ENCODE measurements at places on chromosomes 6 and 20.

- DNase-seq: no peak
Observed at GRCh38 chr6:1039191-1039590, 272.7 kb upstream of the FOXQ1 start.

DNA sequence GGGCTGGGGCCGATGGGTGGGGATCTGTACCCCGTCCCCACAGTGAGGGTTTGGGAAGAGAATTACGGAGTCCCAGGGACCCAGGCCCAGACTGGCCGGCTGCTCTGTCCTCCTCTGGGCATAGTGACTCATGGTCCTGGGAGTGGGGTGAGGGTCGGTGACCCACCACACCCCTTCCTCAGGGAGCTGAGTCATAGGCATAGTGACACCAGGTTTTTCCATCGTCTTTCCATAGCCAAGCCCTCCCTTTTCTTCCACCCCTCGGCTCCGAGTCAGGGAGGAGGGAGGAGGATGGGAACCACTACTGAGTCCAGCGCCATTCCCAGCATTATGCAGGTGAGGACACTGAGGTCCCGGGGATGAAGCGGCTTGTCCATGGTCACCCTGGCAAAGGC is 8.9 kb downstream of the CYP21A2 start:
- no peak for DNase-seq

DNA sequence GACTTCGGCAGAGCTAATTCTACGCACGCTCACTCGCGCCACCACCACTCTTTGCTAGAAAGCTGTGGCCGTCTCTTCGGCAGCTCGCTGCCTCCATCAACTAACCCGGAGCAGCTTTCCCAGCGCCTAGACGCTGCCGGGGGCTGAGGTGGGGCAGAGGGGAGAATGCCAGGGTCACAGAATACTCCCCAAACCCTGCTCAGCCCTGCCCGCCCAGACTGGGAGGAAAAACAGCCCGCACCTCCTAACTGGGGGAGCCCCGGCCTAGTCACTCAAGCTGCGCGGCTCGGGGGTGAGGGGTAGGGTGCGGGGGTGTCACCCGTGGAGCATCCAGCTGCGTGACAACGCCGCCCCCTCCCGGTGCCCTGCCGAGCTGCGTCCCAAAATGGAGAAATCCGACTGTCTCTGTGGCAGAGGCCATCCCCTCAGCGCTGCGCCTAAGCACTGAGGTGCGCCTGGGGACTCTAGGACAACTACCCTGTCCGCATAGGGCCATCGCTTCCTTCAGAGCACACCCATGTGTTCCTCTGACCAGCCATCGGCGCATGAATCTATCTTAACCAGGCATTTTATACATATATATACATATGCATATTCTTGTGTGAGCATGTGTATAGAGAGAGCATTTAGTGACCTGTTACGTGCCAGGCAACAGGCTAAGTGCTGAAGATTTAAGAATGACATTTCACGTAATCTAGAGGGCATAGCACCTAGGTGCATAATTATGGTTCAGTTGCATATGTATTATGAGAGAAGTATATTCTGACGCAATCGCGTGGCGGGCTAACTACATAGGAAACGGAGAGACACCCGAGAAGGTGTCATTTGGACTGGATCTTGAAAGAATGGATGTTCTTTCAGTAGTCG is 1.5 kb upstream of the TENT5A start:
- DNase-seq: no peak

DNA sequence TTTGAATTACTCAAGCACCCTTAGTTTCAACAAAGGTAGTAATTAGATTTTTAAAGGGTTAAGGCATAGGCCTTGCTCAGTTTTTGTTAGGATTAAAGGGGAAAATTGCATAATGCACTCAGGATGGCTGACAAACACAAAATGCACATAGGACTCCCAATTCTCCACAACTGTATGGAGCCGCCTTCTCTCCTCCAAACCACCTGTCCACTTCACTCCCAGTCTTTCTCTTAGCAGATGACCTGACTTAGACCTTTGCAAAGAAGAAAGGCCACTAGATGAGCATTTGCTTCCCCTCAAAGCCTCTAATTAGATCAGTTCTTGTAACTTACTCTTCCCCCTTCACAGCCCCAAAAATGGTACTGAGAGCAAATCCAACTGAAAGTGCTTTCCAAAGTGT is 20.1 kb downstream of the NSFL1C start:
- no peak for DNase-seq

DNA sequence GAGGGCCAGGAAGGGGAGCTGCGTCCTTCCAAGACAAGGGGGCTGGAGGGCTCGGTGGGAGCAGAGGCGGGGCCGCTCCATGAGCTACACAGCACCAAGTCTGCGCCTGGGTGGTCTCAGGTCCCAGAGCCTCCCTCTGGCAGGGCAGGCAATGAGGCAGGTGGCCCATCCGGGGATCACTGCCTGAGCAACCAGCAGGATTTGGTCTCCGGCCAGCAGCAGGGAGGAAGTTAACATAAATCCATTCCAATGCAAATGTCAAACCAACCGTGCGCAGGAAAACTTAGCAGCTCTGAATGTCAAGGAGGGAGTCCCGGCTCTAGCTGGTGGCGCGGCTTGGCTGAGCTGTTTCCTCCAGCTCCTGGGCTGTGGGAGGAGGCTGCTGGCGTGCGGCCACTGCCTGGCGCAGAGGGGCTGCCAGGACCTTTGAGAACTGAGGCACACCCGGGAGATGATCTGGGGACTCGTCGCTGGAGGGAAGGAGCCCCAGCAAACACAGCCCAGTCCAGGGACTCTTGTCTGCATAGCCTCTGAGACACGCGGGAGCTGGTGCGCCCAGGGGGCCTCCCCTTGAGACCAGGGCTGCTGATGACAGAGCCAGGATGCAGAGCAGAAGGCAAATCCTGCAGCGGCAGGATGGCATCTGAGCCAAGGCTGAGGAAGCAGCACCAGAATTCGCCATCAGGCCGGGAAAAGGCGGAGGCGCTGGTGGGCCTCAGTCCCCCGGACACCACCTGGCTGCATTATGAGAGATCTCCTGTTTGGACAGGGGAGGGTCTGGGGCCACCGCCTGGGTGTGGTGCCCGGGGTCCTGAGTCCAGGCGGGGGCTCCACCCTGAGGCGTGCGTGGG is 33.1 kb upstream of the CHRNA4 start:
- DNase-seq: no peak

- DNase-seq: no peak
Observed at GRCh38 chr6:14674458-14674857, 556.9 kb downstream of the CD83 start.

DNA sequence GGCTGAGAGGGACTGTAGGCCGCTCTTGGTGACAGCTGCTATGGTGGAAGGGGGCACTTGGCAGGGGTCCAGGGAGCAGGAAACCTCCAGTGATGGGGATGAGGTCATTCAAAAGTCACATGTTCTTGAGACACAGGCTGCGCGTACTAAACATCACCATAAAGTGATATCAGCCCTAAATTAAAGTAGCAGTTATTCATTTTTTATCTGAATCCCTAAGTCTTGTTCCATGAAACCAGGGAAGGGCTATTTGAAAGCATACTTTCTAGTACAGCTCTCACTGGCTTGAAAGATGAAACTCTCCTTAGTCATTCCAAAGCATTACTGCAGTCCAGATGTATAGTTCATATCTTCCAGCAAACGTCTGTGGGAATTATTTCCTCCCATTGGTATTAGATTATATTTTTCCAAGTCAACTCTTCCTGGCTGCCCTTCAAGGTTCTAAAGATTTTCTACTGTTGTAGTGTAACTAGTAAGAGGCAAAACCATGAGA is 373.1 kb downstream of the CD109 start:
- DNase-seq: no peak

DNA sequence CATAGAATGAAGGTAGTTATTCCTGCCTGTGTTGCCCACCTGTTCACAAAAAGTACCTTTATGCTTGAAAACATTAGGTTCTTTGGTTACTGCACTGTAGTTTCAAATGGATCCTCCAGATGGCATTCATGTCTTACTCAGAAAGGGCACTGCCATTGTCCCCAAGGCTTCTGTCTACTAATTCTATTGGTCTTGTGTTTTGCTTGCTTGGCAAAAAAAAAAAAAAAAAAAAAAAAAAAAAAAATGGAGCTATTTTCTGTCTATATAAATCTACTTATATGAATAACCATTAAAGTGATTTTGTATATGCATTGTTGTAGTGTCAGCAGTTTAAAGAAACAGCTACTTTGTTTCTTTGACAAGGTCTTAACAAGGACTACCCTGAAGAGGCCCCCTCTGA is 12.7 kb upstream of the EFHC1 start:
- DNase-seq: peak; percentile 52

DNA sequence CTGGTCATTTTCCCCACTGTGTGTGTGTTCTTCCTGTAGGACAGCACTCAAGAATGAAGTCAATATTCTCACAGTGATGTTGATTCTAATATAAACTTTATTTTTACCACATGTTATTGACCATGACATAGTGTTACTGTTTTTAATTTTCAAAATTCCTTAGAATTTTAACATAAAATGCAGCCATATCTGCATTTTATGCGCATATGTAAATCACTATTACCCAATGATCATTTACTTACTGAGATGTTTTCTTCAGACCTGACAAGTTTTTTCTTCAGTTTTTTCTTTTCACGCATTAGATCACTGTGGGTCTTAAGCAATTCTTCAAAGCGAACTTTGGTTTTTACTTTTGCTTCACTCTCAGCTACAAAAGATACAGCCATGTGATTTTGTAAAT is 7.2 kb downstream of the AHI1 start:
- no peak for DNase-seq

DNA sequence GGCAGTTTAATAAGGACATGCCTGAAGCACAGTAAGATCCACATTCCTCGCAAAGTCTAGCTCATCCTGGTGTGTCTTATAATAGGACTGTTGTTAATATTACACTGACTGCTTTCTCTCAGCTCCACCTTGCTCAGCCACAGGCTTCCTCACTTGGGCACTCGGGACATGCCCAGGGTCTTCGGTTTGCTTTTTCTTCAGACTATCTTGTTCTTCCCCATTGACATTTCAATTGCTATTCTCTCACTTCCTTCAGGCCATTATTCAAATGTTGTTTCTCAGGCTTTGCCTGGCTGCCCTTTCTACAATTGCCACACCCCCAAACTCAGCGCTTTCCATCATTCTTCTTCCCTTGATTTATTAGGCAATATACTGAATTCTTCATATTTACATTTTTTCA is 274.8 kb upstream of the RGS17 start:
- no peak for DNase-seq

DNA sequence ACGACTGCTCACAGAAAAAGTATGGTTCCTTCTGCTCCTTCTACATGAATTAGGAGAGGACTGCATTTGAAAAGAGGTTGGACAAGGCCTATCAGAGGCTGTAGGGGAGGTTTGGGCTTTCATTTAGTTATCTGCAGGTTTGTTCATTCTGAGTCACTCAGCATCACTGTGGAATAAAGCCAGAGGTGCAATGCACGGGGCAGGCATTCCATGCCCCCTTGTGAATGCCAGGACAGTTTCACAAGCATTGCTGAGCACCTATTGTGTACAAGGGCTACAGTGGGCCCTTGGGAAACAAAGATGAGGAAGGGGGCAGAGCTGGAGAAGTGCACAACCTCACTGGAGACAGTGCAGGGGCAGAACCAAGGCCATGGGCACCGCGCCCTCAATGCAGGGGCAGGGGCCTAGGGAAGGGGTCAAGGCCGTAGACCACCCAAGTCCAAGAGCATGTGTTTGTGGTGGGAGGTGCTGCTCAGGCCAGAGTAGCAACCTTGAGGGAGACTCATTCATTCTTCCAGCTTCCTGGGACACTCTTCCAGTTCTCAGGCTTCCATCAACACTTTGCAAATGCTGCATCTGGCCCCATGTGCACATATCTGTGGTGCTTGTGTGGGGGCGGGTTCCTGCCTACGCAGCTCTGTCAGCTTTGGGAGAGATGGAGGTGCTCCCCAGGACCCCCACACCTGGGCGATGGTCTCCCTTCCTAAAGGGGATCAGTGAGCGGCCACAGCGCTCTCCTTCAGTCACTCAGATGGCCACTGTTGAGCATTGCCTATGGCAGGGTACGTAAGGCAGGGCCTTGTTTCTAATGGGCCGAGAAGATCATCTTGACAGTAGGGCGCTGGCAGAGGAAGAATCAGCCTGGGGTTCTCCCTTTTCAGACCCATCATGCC is 204.5 kb downstream of the SYNDIG1 start:
- no peak for DNase-seq
